ENCODE measurements at places on chromosomes 12 and 14.

DNA sequence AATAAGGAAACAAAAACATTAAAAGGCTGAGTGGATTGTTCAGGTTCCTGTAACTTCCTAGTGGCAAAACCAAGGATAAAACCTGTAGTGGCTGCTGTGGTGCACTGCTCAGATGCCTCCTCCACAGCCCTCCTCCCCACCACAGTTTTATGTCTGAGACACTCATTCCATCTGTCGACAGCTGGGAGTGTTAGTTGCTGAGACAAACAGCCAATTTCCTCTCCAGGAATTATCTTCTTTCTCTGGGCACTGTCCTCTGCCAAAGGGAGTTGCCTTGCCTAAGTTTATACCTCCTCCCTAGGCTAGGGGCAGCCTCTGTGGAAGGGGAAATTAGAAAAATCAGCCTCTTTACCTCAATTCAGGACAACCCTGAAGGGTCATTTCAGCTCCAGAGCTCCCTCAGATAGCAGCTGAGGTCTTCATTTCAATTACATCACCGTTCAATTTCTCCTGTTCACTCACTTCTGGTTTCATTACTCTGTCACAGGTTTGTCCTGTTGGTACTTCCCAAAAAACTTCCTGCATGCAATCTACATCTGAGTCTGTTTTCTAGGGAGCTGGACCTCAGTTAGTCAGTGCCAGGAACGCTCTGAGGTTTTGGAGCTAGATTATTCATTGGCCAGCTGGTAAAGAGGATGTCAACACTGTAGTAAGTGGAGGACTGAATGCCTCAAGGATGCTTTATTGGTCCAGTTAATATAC, 74.9 kb upstream of the ATP2B1 start:
- no peak for DNase-seq

- DNase-seq, result no peak
Measured at GRCh38 chr12:122204167-122205052, 901 bp downstream of the B3GNT4 start.

- no peak for DNase-seq
Measured at GRCh38 chr14:105917933-105918436, 391.6 kb downstream of the TMEM121 start.

GRCh38 chr14:52286661-52287649, 19.5 kb downstream of the PTGDR start:
- peak; percentile 8 for DNase-seq

GRCh38 chr12:62190689-62191490, 69.3 kb upstream of the USP15 start:
- DNase-seq, result no peak

- no peak for DNase-seq
Measured at GRCh38 chr14:39946807-39947206, 514.6 kb upstream of the FBXO33 start.

DNA sequence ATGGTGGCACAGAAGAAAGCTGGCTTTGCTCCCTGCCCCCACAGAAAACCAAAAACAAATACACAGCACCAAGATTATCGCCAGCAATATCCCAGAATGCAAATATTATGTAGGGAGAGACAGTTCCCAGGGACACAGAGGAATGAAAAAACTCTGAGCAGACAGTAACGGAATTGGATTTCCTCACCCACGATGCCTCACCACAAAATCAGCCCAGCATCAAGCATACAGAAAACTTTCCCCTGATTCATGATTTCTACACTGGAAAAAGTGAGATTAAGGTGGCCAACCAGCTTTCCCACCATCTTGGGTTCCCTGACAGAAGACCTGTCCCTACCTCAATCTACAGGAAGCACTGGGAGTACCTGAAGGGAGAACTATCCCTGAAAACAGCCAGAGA, 36.6 kb downstream of the PARP11 start:
- DNase-seq, result no peak

GRCh38 chr14:67490196-67490595, 1.7 kb upstream of the TMEM229B start:
- no peak for DNase-seq

GRCh38 chr12:111842556-111843396, 748 bp downstream of the MAPKAPK5 start:
- no peak for DNase-seq

- DNase-seq, result no peak
Measured at GRCh38 chr12:123071099-123071800, 79.6 kb downstream of the PITPNM2 start.

DNA sequence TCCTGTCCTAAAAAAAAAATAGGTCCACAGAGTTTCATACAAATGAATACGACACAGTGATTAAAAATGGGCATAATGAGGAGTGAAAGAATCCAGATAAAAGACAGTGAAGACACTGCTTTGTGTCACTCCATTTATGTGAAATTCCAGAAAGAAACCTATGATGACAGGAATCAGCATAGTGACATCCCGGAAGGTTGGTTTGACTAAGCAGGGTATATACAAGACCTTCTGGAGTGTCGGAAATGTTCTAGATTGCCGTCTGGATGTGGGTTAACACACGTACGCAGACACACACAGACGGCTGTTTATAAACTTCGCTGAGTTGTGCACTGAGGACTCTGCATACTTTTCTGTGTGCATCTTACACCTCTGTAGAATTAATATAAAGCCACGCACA, 13.2 kb upstream of the CACNA2D4 start:
- no peak for DNase-seq

DNA sequence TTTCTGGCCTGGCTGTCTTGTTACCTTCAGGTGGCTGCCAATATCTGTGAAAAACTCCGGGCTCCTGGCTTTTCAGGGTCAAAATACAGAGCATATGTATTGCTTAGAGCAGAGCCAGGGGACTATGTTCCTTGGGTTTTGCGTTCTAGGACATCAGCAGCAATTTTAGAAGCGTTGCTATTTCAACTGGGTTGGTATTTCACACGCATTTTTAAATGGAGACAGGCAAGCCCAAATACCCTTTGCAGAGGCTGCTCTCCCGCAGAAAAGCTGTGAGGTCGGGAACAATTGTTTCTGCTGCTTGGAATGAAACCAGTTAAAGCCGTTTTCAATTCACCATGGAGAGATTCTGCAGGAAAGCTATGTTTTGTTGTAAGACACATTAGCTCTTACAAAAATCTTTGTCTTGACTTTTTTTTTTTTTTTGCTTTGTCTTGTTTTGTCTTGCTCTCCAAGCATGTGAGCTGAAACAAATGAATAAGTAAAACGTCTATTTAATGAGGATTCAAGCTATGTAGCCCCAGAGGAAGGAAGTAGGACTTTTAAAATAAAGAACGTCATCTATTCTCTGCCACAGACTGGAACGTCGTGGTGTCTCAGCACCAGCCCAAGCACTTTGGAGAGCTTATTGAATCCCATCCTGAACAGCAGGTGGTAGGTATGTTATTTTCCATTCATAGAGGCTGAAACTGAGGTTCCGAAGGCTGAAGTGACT, 181.0 kb upstream of the TBX3 start:
- no peak for DNase-seq

- DNase-seq, result no peak
Measured at GRCh38 chr12:89684136-89684535, 24.5 kb downstream of the ATP2B1 start.

- DNase-seq, result no peak
Measured at GRCh38 chr12:30934811-30935210, 8.3 kb downstream of the TSPAN11 start.

DNA sequence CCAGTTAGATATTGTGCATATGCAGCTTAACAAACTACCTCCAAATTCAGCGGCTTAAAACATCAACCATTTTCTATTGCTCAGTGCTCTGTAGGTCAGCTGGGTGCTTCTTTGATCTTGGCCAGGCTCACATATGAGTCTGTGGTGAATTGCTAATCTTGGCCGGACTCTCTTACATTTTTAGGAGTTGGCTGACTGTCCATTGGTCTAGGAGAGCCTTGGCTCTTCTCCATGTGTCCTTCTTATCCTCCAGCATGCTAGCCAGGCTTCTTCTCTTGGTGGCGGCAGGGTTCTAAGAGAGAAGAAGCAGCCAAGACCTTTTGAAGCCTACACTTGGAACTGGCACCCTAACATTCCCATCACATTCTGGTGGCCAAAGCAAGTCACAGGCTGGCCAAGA, 174.3 kb upstream of the PWP1 start:
- DNase-seq, result no peak

GRCh38 chr12:71315328-71315985, 124.1 kb upstream of the LGR5 start:
- no peak for DNase-seq

- DNase-seq, result no peak
Measured at GRCh38 chr12:131090274-131091210, 136.8 kb downstream of the ADGRD1 start.

- peak; percentile 55 for DNase-seq
Measured at GRCh38 chr12:94832780-94833681, 170.5 kb downstream of the NDUFA12 start.

- DNase-seq, result no peak
Measured at GRCh38 chr14:37591941-37592481, 3.0 kb downstream of the FOXA1 start.

DNA sequence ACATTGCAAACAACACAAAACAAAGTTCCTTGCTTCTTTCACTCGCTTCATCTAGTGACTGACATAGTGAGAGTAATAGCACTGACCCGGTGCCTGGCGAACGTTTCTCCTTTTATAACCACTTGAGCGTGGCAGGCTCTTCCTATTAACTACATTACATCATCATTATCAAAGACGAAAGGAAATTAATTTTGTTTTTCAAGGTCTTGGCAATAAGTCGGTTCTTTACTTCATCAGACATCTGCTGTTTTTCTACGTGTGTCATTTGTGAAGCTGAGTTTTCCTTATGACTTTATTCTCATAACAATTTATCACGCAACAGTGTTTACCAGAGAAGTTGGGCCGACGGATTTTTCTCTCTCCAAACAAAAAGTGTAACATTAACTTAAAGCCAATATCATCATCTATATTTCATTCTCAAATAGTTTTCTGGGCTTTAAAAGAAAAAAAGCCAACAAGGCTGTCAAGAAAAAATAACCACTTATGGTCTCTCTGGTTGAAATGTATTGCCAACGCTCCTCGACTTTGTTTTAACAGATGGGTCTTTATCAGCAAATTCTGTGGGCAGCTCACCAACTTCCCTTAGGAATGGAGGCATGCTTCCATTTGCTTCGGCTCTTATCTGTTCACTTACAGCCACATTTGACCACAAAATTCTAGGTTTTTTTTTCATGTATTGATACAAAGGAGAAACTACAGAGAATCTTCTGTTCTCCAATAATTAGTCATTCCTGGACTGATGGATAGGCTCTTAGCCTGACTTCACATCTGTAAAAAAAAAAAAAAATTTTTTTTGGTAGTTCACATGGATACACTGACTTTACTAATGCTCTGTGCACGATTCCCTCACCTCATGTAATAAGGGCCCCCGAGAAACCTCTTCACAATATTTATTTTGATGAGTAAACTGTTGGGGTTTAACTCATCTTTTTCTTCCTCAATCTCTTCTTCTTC, 97.1 kb upstream of the CDKN3 start:
- no peak for DNase-seq

GRCh38 chr12:98678236-98678945, 33.3 kb downstream of the APAF1 start:
- DNase-seq, result no peak

GRCh38 chr12:64090047-64090446, 132.0 kb downstream of the KICS2 start:
- no peak for DNase-seq

- no peak for DNase-seq
Measured at GRCh38 chr12:180445-180844, 33.5 kb downstream of the SLC6A12 start.

GRCh38 chr12:119182701-119183493, 4.2 kb downstream of the HSPB8 start:
- DNase-seq, result no peak

DNA sequence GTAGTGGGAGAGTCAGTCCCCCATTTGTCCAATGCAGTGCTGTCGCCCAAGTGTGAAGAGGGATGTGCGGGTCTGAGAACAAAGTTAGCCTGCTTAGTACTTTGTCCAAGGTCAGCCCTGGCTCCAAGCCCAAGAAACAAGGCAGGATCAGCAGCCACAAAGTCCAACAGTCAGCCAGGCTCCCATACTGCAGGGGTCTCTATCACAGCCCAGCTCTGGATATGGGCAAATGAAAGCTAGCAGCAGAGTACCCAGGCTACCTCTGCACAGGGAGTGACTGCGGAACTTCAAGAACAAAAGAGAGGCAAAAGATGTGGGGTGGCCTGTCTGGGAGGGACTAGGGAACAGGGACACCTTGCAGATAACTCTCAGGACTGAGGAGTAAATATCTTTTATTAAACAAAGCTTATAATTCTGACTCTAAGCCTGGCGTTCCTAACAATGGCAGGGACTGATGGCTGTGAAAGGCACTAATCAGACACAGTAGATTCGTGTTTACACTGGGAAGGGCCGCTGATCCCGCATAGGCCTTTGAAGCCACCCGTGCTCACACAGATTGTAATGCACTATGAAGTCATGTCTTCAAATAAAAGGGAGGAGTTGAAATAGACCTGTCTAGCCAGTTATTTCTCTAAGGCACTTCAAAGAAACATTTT, 91.0 kb upstream of the EEA1 start:
- no peak for DNase-seq

GRCh38 chr14:56463271-56463890, 116.2 kb upstream of the TMEM260 start:
- DNase-seq, result no peak

- peak; percentile 67 for DNase-seq
Measured at GRCh38 chr14:47278233-47278842, 397.1 kb downstream of the MDGA2 start.

GRCh38 chr12:5102806-5103205, 59.1 kb downstream of the KCNA5 start:
- no peak for DNase-seq

GRCh38 chr12:56046027-56046780, 4.5 kb downstream of the RPS26 start:
- DNase-seq, result no peak

- DNase-seq, result no peak
Measured at GRCh38 chr12:31008961-31009840, 64.5 kb upstream of the DDX11 start.

GRCh38 chr12:57604454-57604991, at the start of gene DTX3:
Gene DTX3, plus strand, starts transcription at chr12:57604824. Its CDS starts 1,694 bp downstream, at chr12:57606518.
- peak; percentile 73 for DNase-seq

DNA sequence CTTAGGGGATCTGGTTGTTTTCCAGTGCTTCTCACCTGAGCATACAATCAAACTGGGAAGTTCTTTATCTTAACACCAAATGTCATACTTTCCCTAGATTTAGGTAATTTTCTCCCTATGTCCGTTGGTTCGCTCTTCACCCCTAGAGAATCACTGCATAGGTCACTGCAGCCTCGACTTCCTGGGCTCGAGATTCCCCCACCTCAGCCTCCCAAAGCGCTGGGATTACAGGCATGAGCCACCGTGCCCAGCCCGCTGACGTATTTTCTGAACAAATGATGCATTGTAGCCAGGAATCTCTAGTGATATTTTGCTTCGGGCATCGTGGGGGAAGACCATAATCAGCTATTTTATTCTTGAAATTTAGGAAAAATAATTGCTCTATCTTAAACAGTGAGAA, 1.1 kb upstream of the RPL41 start:
- peak; percentile 26 for DNase-seq

GRCh38 chr12:53347905-53348304, 11.8 kb upstream of the SP7 start:
- no peak for DNase-seq

DNA sequence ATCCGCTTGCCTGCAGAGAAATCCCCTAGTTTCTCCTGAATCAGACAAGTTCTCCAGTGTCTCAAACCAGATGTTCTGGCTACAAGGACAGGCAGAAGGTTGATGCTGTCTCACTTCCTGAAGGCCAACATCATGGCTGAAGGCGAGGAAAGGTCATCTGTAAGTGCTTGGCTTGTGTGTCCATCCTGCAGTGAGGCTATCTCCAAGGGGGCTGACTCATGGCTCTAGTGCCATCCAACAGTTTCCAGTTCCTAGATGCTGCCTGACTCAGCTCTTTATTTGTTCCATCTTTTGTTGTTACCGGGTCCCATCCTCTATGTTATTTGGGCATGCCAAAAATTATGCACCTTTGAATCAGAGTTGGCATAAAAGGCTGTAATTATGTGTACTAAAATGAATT, 232.1 kb upstream of the TBX3 start:
- DNase-seq, result no peak
